Anterior cingulate cortex (tissue), 58 donors: ENCODE measurements at places on chromosomes 16 and 17.

GRCh38 chr16:11058832-11059231, 114.5 kb downstream of the CLEC16A start:
- no peak for DNase-seq

DNA sequence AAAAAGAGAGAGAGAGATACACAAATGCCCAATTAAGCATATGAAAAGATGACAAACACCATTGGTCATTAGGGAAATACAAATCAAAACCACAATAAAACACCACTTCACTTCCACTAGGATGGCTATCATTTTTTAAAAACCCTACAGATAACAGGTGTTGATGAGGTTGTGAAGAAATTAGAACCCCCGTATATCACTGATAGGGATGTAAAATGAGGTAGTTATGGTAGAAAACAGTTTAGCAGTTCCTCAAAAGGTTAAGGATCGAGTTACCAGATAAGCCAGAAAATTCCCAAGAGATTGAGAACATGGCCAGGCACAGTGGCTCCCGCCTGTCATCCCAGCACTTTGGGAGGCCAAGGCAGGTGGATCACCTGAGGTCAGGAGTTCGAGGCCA, 2.8 kb downstream of the P2RX5 start:
- DNase-seq = no peak

GRCh38 chr17:81867170-81867990, 3.8 kb downstream of the ARHGDIA start:
- DNase-seq = no peak

DNA sequence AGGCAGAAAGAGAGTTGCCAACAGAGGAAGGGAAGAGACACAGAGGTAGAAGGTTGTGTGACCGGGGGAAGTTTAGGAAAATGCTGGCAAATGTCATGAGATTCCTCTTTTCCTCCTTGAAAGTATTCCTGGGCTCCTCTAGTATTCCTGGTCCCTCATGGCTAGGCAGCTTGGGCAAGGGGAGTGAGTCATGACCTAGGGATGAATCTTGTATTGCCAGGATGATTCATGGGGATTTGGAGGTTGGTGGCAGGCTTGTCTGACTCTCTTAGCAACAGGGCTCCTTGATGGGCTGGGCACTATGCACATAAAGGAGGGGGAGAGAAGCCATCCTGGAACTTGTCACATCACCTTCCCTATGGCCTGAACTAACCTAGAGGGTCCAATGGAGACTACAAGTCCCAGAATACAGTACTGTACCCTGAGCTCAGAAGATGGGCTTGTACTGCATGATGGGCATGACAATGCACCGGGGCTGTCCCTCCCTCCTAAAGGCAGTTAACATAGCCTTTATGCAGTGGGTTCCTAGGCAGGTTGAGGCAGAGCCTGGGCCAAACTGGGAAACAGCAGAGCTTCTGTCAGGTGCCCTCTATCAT, 2.1 kb upstream of the SEZ6 start:
- DNase-seq = no peak

- peak; percentile 62 for DNase-seq
Observed at GRCh38 chr16:58020628-58021521, 4.7 kb upstream of the MMP15 start.

DNA sequence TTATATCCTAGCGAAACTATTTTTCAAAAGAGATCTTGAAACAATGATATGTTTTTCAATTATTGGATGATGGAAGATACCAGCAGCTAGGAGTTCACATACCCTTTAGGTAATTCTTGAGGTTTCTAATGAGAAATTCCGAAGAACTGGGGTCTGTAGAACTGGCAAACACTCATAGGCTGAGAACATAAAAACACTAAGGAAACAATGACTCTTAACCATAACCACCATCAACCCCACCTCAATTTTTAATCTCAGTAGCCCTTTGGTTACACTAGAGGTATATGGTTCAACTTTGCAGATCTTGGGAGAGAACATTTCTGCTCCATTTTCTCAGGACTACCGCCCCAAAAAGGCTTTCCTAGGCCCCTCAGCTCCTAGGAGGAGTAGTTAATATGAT, 65.7 kb upstream of the NPEPPS start:
- DNase-seq = no peak

DNA sequence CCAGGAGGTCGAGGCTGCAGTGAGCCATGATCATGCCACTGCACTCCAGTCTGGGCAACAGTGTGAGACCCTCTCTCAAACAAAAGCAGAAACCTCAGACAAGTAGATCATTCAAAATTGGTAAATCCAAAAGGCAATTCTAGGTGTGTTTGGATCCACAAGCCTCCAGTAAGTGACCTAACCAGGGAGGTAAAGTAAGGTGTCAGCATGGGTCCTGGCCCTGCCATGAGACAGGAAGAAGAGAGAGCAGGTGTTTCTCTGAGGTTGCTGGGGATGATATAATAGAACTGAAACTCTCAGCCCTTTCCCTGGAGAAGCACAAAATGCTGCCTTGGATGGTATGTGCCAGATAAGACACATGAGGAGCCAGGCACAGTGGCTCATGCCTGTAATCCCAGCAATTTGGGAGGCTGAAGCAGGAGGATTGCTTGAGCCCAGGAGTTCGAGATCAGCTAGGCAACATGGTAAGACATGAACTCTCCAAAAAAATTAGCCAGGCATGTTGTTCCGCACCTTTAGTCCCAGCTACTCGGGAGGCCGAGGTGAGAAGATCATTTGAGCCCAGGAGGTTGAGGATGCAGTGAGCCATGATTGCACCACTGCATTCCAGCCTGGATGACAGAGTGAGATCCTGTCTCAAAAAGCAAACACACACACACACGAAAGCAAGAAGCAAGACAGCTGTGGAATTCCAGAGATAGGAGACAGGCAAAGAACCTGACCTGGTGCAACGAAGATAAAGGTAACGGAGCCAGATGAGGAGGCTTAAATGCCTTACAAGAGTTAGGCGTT, 6.5 kb downstream of the TM4SF5 start:
- no peak for DNase-seq

DNA sequence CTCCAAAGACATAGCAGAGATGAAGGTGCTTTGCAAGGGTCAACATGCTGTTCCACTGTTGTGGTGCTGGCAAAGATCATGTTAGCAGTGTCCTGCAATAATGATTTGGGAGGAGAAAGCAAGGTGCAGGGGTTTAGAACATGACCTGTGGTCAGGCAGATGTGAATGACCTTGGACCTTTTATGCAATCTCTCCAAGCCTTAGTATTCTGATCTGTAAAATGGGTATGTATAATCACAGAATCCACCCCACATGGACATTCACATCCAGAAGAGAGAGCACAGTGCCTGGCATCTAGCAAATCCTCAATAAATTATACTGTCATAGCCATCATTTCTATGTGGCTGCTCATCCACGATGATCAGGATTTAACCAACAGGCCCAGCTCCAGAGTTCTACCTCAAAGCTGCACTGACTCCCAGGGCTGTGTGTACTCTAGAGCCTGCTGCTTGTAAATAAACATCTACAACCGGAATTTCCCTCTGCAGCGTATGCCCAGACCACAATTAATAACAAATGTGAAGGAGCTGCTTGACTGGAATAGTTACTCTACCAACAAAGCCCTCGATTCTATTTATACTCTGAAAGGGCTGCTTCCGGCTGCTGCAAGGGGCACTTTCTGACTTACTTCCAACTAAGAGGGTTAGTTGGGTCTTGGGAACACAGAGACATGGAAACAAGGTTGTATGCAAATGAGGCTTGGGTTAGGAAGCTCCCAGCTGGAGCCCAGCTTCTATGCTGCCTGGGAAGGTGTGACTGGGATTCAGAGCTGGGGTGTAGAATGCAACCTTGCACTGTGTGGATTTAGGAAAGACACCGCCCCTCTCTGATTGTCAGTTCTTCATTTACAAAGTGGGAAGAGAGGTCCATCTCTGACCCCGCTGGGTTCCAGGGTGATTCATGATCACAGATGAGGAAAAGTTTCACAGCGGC, 265.2 kb downstream of the XYLT1 start:
- DNase-seq = no peak

DNA sequence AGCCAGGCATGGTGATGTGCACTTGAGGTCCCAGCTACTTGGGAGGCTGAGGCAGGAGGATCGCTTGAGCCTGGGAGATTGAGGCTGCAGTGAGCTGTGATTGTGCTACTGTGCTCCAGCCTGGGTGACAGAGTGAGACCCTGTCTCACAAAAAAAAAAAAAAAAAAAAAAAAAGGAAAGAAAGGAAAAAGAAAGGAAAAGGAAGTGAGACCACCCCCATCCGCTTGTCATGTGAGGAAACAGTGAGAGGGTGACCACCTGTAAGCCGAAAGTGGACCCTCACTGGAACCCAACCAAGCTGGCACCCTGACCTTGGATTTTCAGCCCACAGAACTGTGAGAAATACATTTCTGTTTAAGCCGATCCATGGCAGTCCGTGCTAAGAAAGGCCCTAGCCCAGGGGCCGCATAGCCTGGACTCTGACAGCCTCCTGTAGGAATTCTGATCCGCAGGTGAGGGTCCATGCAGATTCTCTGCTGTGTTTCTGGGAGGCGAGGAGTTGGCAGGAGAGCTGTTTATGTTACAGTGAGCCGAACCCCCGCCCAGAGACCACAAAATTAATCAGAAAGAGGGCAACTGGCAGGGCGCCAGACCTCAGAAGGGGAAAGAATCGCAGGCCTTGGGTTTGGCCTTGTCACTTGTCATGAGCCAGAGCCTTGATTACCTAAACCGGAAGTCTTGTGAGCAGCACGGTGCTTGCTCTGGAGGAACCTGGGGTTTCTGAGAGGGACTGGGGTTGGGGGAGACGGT, 945 bp downstream of the SGSH start:
- no peak for DNase-seq

DNA sequence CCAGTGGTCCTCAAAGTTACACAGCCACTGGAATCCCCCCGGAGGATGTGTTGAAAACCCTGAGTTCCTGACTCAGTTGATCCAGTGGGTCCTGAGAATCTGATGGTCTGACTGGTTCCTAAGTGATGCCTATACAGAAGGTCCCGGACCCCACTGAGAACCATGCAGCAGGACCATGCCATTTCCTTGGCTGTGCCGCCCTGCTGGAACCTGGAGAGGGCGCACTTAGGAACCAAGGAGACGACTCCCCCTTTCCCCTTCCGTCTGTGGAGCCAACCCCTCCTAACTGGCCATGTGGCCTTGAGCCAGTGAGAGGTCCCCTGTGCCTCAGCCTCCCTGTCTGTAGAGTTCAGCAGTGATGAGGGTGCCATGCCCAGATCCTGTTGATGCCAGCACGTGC, 22.0 kb downstream of the C16orf74 start:
- DNase-seq = no peak

DNA sequence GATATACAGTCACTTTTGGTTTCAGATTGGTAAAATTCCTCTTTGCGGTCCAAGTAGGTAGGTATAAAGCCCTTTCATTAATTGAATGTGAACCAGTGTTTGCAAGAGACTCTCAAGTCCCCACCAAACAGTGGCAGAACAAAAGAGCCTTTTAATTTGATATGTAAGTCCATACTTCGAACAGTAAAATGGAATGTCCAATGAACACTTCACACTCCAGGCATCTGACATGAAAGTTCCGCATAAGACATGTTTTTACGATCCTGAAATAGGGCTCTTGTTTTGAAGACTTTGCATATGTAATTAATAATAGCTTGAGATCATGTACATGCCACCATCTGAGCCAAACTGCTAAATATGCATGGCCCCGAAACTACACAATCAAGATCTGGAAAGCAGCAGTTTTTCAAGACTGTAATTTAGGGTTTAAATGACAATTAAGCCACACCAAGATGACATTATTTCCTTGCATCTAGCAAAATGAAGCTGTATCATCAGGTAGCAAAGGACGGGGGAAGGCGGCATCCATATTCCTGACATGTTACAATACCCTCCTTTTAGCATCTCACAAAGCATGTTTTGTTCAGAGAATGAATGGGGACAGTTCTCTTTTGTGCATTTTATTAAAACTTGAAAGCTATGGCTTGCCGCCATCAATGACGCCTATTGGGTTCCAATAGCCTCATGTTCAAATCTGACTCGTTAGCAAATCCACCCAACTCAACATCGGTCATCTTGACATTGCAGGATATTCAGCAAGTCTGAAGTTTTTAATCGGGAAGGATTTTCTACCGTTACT, 39.4 kb downstream of the LITAF start:
- DNase-seq = peak; percentile 8

GRCh38 chr16:1090620-1091587, 5.1 kb downstream of the C1QTNF8 start:
- DNase-seq = no peak

GRCh38 chr17:35293151-35293847, 50.4 kb downstream of the SLFN5 start:
- DNase-seq = no peak
